ENCODE measurements at places on chromosomes 1 and 21.

DNA sequence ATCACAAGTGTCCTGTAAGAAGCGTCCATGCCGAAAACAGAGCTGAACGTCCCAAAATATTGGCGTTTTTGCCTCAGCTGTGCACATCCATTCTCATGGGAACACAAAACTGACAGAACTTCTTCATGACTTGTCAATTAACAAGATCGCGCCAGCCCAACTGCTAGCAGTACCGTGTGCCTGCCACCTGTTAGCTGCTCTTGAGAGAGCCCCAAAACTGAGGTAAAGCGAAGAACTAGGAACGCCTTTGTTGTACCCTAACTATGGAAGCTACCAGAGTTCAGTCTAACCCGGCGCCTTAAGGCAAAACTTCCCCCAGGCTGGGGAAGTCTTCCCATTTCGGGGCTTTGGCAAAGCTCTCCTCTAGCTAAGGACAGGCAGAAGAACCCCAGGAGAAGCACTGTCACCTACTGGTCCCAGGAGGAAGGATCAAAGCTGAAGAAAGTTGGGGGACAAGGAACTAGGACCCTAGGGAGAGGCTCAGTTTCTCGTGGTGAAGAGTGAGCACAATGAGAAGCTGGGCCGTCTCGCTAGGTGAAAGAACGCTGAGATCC is 719 bp downstream of the EYA3 start:
- DNase-seq: no peak

DNA sequence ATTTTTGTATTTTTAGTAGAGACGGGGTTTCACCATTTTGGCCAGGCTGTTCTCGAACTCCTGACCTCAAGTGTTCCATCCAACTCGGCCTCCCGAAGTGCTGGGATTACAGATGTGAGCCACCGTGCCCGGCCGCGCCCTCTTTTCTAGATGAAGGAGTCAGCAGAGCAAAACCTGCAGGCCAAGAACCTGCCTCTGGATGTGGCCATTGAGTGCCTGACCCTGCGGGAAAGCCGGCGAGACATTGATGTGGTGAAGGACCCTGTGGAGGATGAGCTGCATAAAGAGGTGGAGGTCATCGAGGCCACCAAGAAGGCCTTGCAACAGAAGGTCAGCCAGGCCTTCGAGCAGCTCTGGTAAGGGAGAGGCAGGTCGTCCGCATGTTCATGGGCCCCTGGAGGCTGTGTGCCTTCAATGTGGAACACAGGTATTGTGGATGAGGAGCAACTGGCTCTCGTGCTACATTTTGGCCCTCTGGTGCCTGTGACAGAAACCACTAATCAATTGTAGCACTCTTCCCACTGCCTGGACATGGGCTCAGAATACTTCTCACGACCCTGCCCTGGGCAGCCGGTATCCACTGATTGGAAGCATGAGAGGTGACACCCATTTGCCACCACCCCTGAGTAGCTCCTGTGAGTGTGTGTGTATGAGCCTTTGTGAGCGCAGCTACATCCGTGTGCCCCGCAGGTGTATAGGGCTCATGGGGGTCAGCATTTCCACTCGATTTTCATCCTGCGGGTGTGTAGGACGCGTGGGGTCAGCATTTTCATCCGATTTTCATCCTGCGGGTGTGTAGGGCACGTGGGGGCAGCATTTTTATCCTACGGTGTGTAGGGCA is 2.0 kb downstream of the TEKT2 start:
- DNase-seq: no peak

DNA sequence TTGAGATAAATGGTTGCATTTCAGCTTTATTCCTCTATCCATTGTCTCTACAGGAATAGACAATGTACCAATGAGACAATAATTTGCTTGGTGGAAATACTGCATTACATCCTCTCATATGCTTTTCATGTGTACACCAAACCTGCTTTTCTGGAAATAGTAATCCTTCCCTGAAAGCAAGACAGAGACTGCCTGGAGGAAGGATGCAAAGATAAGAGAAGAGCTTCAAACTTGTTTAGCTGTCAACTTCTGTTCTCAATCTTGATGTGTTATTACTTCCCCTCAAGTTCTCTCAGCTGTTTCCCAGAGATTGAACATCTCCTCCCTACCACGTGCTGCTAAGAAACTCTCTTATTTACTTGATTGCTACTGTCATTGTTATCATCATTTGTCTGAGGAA is 1125.4 kb upstream of the TMPRSS15 start:
- no peak for DNase-seq

DNA sequence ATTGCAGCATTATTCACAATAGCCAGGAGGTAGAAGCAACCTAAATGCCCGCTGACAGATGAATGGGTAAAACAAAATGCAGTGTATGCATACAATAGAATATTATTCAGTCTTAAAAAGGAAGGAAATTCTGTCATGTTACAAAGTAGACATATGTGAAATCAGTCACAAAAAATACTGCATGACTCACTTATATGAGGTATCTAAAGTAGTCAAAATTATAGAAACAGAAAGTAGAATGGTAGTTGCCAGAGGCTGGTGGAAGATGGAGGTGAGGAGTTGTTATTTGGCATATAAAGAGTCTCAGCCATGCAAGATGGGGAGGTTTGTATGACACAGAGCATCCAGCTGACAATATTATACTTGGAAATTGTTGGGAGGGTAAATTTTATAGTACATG is 43.0 kb upstream of the EGLN1 start:
- DNase-seq: no peak

DNA sequence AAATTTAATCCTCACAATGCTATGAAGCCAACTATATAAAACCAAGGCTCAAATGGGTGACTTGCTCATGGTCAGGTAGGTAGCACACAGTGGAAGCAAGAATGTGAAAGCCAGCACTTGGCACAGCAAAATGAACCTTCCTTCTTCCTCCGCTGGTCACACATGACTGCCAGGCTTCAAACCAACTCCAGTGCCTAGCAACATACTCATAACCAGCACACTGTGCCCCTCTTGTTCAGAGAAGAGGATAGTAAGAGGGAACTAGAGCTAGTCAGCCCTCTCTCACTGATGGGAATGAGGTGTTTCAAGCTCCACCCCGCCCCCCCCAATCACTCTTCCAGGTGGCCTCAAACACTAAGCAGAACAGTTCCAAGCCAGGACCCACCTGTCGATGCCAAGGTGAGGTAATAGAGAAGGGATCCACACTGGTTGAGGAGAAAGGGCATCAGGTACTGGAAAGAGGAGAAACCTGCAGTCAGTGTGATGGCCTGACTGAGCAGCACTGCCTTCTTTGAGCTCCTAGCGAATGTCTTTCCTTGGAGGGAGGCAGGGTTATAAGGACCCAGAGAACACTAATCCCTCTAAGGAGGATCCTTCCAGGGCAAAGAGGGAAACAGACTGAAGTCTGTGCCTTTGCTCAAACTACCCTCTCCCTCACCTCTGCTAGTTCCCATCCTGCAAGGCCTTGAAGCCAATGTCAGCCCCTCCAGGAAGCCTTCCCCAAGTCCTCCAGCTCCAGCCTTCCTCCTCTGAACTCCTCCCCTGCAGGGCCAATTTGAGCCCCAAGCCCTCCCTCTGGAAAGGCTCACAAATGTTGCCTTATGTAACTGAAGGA is 1.2 kb downstream of the TMEM234 start:
- DNase-seq: no peak

- no peak for DNase-seq
Measured at GRCh38 chr21:36223451-36223850, 66.8 kb downstream of the DOP1B start.

DNA sequence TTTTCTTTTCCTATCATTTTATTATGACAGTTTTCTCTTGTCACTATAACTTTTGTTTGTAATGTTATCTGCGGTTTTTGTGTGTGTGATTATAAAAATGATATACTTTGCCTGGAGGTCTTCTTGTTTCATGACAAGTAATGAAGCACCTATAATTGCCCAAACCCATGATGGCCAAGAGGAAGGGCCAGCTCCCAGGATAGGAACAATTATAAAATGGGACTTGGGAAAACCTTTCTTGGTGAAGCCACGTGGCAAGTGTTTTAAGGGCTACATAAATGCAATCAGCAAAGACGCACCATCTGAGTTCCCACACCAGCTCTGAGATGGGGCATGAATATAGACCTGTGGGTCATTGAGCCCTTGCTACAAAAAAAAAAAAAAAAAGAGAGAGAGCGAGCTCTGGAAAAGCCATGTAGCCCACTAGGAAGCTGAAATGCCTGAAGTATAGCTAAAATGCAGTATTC is 462.6 kb upstream of the RUNX1 start:
- DNase-seq: no peak

- DNase-seq: no peak
Measured at GRCh38 chr1:202680586-202681352, 29.5 kb downstream of the SYT2 start.

DNA sequence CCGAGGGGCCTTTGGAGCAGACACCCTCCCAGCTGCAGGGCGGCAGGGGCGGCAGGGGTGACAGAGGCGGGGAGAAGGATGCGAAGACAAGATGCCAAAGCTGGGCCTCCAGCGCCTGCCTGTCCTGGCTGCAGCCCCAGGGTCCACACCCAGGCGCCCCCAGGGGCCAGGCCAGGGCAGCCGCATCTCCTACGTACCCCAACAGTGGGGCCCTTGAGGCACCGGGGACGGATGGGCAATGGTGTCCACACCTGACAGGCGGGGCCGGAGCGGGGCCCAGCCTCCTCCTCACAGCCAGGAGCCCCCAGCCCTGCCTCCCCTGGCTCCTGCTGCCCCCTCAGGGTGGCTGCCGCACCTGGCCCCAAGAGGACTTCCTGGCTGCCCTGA is 7.2 kb downstream of the B3GALT6 start:
- no peak for DNase-seq

DNA sequence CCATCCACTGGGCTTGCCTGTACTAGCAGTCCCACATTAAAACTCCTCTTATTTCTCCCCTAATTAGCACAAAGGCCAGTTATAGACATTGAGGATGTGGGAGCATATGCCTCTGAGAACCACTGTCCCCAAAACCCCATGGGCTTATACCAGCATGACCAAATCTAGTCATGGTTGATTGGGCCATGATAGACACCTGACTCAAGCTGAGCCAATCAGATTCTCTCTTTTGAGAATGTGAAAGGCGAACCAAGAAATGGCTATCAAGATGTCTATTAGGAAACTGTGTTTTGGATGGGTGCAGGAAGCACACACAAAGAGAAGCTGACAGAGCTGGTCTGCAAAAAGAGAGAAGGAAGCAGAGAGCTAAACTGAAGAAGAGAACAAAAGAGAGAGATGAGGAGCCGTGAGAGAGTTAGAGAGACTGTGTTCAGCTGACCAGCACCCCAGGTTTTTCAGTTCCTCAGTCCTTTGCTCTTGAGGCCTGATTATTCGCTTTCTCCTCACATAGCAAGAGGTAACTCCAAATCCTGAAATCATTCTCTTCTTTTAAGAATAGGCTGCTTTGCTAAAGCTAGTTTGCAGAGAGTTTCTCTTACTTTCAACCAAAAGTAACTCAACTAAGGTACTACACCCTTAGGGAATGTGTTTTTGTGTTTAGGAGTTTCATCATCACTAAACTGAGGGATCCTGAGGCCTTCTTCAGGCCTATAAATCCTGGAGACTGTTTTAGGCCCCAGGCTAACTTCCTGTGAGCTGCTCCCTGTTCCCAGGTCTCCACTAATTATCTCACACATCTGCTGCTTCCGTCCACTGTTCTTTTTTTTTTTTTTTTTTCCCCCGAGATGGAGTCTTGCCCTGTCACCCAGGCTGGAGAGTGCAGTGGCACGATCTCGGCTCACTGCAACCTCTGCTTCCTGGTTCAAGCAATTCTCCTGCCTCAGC is 7.9 kb upstream of the TIPRL start:
- DNase-seq: no peak

DNA sequence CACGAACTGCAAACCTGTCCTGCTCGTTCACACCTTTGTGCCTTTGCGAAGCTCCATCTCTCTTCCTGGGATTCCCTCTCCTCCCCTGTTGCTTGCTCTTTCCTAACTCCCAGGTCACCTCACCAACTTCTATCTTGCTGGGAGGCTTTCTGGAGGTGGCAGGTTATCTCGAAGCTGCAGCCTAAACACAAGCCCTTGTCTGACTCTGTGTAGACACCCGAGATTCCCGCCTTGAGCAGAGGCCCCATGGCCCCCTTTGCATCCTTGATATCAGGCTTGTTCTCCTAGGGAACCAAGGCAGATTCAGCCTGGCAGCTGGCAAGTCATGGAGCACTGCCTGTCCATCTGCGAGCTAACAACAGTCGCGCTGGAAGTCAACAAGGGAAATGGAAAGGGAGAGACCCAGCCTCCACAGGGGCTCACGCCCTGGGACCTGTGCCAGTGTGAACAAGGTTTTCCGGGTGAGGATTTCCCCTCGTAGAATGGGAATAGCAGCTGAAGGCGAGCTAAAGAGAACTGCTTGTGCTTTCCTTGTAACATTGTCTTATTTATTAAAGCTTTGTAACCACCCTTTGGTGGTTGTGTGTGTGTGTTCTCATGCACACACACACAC is 109.5 kb upstream of the JUN start:
- DNase-seq: no peak

DNA sequence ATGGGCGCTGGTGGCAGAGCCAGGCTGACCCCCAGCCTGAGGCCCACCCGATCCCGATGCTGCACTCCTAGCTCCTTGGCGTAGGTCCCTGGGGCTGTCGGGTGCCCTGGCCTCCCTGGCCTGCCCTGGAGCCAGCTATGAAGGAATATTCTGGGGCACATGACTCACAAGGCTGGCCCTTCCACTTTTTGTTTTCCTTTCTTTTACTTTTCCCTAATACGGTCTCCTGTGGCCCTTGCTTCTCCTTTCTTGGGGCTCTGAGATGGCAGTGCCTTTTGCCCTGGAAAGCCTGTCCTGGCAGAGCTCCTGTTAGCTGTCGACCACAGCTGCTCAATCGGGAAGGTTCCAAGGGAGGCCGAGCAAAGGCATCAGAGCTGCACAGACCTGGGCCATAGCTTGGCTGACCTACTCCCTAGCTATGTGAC is 22.1 kb downstream of the ARHGEF10L start:
- no peak for DNase-seq

GRCh38 chr1:14724678-14725077 is 126.2 kb downstream of the KAZN start:
- DNase-seq: no peak

DNA sequence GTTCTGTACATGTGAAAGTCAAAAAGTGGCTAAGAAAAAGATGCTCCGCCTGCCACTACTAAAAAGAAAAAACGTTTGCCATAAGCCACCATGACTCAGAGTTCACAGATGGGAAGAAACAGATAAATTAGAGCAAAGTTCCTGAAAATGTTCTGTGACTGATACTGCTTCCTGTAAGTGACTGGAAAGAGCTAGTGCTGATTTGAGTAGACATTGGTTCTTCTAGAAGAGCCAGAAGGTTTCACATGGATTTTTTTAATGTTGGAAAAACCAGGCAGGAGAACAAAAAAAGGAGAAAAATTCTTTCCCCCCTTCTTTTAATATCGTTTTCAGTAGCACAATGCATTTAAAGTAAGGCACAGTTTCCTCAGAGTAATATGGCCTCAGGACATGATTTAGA is 221.4 kb downstream of the HLX start:
- DNase-seq: no peak

DNA sequence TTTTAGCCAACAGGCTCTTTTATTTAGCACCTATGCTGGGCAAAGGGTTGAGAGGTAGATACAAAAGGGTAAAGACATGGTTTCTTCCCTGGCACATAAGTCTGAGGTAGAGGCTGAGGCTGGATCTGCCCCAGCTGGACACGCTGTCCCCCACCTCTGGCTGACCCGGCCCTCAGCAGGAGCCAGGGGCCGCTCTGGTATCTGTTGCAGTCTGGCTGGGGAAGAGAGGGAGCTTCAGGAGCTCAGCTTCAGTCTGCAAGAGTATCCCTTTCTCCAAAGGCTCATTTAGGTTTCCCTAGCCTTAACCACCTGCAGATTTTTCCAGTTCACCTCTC is 14.2 kb downstream of the BLACAT1 start:
- DNase-seq: no peak

GRCh38 chr1:199512037-199512710 is 515.3 kb upstream of the NR5A2 start:
- DNase-seq: no peak

- DNase-seq: no peak
Measured at GRCh38 chr1:200802042-200802441, 63.3 kb downstream of the CAMSAP2 start.
